ENCODE measurements at places on chromosomes 6 and 20.
A peak's percentile ranks its signal among the peaks of the same experiment; 100 is the strongest.

GRCh38 chr6:90411292-90411781 lies 114.7 kb upstream of the BACH2 start:
- no peak for DNase-seq

DNA sequence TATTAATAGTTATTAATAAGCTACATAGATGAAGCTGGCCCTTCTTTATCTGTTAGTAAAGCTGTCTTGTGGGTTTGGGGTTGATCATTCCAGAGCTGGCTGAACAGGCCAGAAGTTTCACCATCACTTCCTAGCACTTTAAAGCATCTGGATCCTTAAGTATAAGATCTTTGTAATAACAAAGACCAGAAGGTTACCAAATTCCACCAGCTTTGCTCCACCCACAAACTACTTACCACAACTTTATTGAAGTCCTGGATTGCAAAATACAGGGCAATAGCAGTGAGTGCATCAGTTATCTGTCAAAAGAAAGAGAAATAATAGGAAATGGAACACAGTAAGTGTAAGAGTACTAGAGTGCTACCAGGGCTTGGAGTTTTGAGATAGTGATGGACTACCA lies 33.0 kb downstream of the PIGU start:
- peak; percentile 59 for DNase-seq

- DNase-seq, result peak; percentile 96
These were observed 11.2 kb upstream of the PSMG4 start for GRCh38 chr6:3247255-3248146.

- peak; percentile 43 for DNase-seq
These were observed 203.6 kb upstream of the GMDS start for GRCh38 chr6:2448826-2449571.

DNA sequence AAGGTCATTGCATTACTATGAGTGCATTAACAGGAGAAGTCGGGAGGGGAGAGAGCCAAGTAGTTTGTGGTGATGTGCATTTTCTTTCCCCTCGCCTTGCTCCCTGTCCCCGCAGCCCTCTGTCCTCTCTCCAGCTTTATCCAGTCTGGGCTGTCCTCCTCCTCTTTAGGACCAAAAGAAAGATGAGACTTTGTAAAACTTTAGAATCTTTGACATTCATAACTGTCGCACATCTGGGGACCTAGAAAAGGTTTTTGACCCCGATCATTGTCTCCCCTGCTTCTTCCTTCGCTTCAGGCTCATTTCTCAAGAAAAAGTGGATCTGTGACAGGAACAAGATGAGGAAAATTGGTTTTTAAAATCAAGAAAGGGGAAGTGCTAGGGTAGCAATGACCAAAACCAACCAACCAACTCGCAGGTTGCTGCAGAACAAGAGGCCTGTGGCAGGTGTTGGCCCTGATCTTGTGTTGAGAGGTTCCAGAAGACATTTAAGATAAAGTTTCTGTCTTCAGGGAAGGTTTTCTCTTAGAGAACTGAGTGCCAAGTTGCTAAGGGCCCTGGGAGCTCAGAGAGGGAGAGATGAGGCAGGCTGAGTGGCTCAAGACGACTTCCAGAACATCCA lies 17.6 kb downstream of the SYTL3 start:
- no peak for DNase-seq

DNA sequence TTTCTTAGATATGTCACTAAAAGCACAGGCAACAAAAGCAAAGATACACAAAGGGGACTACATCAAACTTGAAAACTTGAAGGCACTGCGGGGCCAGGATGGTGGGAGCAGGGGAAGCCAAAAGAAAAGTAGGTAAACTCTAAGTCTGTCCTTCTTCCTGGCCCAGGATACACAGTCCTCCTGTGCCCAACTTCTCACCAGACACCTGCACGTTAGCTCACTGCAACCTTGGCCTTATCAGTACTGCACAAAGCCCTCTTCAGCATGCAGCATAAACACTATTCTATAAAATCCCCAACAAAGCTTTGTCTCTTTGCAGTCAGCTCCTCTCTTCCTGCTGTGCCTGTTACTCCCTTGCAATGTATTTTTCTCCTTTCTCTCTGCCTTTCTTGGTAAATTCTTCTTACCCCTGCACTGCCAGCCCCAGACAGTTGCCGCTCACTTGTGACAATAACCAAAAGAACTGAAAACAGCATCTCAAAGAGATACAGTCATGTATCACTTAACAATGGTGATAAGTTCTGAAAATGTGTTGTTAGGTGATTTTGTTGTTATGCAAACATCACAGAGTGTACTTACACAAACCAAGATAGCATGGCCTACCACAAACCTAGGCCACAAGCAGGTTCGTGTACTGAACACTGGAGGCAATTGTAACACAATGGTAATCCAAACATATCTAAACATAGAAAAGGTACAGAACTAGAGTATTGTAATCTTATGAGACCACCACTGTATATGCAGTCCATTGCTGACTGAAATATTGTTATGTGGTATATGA lies 51.2 kb downstream of the NINL start:
- DNase-seq, result no peak

DNA sequence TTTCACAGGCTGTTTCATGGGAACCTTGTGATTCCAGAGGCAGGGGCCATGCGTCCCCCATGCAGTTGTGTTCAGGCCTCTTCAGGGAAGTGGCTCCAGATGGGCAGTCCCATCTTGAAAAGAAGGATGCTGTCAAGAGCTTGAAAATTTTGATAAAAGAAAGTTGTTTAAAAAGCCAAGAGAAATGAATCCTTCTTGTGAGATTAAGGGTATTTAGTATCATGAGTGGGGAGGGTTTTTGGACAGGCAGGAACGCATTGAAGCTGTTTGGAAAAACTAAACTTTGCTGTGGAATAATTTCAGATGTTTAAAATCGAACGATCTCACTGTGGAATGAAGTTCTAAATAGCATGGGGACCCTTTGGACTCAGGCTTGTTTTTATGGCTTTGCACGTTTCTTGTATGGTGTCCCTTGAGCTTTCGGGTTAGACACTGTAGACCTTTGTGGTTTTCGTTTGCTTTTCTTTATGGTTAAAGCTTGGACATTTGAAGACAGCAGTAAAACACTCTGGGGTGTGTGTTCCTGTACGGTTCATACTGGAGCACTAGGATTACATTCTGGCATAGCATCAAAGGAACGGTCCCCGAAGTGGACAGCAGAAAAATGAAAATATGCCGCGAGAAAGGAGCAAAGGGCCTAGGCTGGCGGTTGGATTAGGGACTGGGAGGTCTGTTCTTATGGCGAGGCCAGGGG lies 18.2 kb downstream of the KIF25 start:
- DNase-seq, result no peak

GRCh38 chr6:125781314-125781868 lies 9.4 kb upstream of the NCOA7 start:
- DNase-seq, result no peak

DNA sequence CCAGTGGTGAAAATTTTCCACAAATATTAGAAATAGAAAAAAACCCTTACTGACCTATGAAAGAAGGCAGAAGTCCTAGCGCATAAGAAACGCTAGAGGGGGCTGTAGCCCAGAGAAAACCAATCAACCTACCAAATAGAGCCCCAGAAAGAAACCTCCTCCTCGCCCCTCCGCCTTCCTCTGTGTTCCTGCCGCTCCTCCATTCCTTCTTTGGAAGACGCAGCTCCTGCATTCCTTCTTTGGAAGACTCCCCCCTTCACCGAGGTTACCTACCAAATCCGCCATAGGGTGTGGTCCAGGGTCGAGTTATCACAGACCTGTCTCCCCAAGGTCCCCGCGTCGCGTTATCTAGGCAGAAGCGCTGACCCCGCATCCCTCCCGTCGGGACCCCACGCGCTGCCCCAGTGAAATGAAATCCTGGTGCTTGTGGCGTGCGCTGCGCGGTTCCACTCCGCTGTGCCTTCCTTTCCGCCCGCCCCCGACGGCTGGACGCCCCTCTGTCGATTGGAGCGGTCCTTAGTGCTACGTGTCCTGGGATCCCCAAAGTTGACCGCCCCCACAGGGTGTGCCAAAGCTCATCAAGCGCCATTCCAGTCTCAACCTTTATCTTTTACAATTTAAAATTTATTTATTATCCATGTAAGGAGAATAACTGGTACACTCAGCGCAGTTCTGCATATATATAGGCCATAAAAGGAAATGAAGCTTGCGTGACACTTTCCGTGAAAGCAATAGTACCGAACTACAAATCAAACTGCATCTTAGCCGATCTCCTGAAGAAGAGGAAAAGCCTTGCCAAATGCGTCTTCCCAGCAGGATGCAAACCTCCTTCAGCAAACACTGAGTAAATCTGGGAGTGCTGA lies 13.0 kb downstream of the RPP21 start:
- peak; percentile 52 for DNase-seq

- no peak for DNase-seq
These were observed 74.3 kb downstream of the EFHC1 start for GRCh38 chr6:52494298-52495072.

GRCh38 chr6:13764996-13765395 lies 49.4 kb downstream of the MCUR1 start:
- no peak for DNase-seq

GRCh38 chr20:10040070-10040975 lies 5.5 kb downstream of the ANKEF1 start:
- peak; percentile 35 for DNase-seq

DNA sequence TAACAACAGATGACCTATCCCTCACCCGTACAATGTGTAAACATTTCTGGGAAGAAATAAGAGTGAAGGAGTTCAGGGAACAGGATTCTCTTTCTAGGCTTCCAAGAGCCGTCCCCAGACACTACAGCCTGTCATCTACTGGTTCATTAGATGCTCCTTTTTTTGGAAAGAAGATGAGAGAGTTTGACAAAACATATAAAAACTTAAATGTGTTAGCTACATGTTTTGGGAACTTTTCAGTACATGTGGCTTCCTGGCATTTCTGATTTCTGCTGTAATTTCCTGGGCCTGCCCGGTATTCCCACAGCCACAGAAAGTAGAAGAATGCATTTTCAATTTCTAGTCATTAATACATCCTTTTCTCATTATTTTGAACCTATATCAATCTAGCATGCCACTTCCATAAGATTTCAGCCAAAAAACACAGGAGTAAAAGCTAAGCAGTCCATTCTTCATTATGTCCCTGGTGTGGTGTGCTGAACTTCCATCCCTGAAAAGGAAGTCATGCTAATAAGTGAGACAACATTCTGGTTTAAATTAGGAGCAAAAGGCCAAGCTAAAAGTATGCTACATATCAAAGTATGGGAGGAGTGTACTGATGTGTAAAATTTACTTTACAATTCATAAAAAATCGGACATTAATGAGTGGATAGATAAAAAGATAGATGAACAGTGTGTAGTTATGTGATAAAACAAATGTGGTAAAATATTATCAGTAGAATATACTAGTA lies 198.2 kb downstream of the WDR27 start:
- no peak for DNase-seq

GRCh38 chr6:704046-704445 lies 11.1 kb upstream of the EXOC2 start:
- no peak for DNase-seq

DNA sequence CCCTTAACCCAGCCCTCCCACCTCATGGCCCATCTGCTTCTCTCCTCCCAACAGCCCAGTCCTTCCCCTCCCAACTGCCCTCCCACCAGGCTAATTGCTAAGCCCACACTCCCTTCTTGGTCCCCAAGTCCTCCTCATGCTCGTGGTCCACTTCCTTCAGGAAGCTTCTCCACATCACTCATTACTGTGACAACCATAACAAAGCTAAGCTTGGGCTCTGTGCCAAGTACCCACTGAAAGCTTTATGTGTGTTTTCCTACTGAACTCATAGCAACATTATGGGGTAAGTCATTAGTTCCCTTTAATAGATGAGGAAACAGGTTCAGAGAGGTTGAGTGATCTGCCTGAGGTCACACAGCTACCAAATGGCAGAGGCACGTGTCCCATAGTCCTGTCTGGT lies 16.2 kb downstream of the FRS3 start:
- DNase-seq, result no peak

DNA sequence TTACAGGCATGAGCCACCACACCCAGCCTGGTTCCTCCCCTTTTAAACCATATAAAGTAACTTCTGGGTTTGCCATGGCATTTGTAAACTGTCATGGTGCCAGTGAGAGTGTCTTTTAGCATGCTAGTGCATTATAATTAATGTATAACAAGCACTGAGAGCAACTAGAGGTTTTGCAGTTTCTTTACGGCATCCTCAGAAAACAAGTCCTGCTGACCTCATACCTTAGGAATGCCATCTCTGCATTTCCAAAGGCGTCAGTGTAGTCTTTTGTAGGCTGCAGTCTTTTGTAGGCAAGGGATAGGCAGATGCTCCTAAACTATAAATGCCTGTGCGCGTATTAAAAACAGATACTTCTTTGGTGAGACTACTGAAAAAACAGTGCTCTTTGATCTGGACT lies 75.0 kb upstream of the EZR start:
- DNase-seq, result peak; percentile 76

DNA sequence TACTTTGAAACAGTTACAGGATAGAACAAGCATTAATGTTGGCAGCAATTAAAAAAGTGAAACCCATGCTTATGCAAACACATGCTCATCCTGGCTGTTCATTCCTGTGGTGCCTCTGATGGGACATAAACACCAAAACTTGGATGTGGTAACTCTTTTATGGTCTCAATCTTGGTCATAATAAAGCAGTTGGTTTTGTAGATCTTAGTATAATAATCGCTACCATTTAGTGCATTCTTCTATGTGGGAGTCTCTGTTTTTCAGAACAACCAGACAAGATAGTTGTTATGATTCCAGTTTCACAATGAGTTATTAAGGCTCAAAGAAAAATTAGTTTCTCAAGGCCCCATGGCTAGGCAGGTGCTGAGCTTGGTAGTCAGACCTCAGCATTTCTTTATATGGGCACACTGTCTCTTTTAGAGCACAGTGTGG lies 184.0 kb downstream of the UTRN start:
- no peak for DNase-seq

- no peak for DNase-seq
These were observed 438.6 kb downstream of the CDC5L start for GRCh38 chr6:44826025-44826676.

- no peak for DNase-seq
These were observed 79.9 kb downstream of the THBS2 start for GRCh38 chr6:169173532-169174268.

- DNase-seq, result no peak
These were observed 58.1 kb downstream of the L3MBTL3 start for GRCh38 chr6:130076512-130076911.

DNA sequence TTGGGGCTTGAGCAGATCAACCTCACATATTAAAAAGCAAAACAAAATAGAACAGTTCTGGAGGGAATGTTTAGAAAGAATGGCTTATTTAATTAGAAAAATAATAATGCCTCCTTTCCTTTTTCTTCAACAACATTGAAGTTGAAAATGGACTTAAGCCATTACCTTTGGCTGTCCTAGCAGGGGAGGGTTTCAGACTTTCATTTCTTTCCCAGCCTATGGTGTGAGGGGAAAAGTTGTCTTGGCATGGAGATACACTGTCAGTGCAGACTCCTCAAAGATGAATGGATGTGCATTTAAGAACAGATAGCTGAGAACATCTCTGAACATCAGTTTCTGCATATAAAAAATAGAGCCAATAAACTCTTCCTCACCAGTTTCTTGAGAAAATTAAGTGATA lies 169.5 kb downstream of the PAX1 start:
- DNase-seq, result no peak

All from non-pigmented ciliary epithelial cell (primary cell).